ENCODE measurements at places on chromosomes 1 and 21.

DNA sequence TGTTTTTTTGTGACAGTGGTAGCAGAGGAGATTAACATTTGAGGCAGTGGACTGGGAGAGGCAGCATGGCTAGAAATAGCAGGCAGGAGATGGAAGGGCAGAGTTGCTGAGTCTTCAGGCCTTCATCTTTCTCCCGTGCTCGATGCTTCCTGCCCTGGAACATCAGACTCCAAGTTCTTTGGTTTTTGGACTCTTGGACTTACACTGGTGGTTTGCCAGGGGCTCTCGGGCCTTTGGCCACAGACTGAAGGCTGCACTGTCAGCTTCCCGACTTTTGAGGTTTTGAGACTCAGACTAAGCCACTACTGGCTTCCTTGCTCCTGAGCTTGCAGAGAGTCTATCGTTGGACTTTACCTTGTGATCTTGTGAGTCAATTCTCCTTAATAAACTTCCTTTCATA lies 24.2 kb upstream of the LEFTY2 start:
- no peak for DNase-seq

- DNase-seq, result no peak
Measured at GRCh38 chr1:234936612-234937389, 191.8 kb downstream of the TOMM20 start.

DNA sequence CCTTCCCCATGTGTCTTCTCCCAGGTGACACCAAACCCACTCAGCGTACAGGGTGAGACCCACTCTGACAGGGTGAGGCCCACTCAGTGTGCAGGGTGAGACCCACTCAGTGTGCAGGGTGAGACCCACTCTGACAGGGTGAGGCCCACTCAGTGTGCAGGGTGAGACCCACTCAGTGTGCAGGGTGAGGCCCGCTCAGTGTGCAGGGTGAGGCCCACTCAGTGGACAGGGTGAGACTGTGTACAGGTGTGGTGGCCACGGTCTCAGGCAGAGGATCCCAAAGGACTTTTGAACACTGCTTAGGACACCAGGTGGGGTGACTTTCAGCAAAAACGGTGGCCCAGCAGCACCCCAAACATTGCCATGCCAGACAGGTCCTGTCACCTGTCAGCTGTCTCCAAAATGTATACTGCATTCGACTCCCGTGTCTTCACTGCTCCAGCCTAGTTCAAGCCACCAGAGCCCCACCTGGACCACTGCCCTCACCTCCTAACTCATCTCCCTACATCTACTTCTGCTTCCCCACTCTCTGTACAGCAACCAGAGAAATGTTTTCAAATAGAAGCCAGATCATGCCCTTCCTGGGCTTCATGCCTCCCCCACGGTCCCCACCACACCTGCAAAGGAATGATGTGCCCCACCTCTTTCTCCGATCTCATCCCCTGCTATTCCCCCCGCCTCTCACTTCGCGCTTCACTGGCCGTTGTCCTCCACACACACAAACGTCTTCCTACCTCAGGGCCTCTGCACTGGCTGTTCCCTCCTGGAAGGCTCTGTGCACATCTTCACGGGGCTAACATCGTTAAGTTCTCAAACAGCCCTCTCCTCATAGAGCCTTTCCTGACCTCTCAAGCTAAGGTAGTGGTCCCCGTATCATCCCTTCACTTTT lies 52.1 kb downstream of the ACBD3 start:
- no peak for DNase-seq

- DNase-seq, result no peak
Measured at GRCh38 chr1:230361941-230362340, 64.2 kb downstream of the PGBD5 start.

GRCh38 chr1:101059945-101060542 lies 34.5 kb upstream of the DPH5 start:
- no peak for DNase-seq

GRCh38 chr1:15095496-15095875 lies 58.1 kb upstream of the TMEM51 start:
- no peak for DNase-seq

DNA sequence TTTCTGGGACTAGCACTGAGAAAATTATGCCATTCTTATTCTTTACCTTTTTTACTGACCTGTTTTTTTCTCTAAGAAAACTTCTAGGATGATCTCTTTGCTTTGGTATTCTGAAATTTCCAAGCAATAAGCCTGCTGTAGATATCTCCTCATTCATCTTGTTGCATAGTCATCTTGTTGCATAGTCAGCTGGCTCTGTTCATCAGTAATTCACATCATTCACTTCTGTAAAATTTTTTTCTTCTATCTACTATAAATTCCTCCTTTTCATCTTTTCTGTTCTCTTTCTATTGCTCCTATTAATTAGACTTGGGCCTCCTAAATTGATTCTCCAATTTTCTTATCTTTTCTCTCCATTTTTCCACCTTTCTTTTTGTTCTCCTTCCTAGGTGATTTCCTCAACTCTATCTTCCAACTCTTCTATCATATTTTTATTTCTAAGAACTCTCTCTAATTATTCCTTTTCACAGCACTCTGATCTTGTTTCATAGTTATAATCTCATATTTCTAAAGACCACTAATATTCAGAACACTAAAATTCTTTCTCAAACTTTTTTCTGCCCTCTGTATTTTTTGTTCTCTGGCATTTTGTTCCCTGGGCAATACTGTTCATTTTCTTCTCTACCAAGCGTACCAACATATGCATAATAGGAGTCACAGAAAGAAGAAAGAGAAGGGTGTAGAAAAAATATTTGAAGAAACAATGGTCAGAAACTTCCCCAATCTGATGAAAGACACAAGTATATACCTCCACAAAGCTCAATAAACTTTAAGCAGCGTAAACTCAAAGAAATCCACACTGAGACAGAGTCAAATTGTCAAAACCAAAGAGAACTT lies 17.7 kb downstream of the TUT4 start:
- DNase-seq, result no peak

DNA sequence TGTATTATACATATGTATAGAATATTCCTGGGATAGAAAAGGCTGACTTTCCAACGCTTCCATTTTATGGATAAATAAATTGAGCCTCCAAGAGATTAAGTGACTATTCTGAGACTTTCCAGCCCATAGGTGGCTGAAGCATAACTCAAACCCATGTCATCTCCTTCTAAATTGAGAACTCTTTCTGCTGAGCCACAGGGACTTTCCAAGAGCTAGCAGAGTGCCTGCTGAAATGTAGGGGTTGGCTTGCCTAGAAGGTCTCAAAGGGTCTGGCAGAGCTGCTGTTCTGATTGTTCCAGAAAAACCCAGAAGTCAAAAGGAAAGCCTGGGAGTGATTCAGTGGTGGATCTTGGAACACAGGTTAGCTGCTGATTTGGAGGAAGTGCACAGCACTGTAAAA lies 146.4 kb upstream of the BEND5 start:
- no peak for DNase-seq

DNA sequence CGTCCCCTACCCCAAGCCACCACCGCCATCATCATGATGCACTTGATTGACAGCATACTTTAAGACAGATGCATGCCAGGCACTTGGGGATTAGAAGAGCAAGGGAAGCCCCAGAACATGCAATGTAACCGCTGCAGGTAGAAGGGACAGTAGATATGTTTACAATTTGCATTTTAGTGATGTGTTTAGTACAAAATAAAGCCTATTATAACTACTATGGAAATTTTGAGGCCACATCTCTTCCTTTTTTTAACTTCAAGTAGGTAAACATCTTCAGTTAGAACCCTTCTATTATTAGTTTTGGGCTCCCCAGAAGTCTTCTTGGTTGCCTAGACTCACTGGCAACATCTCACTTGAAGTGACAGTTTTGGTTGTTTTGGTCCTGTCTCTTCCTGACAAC lies 25.3 kb downstream of the CR1L start:
- DNase-seq, result no peak

- no peak for DNase-seq
Measured at GRCh38 chr1:227315629-227316346, 2.5 kb downstream of the CDC42BPA start.

DNA sequence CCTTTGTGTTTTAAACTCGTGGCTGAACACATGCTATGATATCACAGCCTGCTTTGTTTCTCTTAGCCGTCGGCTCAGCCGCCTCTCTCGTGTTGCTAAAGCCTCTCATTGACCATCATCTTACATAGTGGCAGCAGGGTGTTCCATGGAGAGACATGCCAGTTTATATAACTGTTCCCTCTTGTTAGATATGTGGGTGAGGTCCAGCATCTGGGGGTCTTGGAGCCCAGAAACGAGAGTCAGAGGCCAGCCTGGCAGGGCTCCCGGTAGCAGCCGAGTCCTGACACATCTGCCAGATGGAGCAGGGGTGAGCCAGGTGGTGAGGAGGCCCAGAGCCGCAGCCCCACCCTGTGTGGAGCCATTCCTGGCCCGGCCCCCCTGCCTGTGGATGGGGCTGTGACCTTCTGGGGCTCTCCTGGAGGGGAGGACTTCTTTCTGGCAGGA lies 11.9 kb downstream of the PODN start:
- DNase-seq, result no peak

DNA sequence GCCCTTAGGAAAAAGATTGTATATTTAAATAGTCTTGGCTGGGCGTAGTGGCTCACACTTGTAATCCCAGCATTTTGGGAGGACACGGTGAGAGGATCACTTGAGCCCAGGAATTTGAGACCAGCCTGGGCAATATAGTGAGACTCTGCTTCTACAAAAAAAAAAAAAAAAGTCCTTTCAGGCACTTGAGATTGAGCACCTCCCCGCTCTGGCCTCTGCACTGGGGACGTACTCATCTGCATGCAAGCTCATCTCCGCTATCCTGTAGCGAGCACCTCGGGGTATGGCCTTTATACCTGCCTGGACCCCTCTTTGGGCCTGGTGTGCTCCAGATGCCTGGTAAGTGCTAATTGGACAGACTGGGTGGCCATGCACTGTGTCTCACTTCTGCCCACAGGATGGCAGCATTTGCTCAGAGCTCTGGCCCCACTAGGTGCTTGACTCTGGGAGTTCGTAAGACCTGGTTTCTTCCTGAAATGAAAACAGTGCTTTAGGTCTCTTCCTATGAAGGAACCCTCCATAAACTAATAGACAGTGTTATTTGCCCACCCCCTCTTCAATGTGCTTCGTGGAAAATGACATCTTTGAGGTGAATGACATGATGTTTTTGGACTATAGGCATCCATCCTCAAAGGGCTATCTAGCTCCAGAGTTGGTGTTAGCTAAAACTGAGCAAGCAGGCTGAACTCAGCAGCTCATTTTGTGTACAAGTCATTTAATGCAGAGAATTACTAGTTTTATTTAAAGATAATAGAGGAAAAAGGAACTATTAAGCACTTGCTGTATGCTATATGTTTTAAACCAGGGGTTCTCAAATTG lies 61.7 kb upstream of the ADAR start:
- peak; percentile 55 for DNase-seq

GRCh38 chr1:89451011-89451410 lies 73.6 kb upstream of the LRRC8B start:
- no peak for DNase-seq

All from stimulated activated CD8-positive, alpha-beta memory T cell treated with anti-CD3 and anti-CD28 coated beads, Interleukin-12 subunit alpha, Interleukin-12 subunit beta, amount 100 ng/mL, for 4 hours (primary cell).